ENCODE measurements at places on chromosomes 12 and 14.

DNA sequence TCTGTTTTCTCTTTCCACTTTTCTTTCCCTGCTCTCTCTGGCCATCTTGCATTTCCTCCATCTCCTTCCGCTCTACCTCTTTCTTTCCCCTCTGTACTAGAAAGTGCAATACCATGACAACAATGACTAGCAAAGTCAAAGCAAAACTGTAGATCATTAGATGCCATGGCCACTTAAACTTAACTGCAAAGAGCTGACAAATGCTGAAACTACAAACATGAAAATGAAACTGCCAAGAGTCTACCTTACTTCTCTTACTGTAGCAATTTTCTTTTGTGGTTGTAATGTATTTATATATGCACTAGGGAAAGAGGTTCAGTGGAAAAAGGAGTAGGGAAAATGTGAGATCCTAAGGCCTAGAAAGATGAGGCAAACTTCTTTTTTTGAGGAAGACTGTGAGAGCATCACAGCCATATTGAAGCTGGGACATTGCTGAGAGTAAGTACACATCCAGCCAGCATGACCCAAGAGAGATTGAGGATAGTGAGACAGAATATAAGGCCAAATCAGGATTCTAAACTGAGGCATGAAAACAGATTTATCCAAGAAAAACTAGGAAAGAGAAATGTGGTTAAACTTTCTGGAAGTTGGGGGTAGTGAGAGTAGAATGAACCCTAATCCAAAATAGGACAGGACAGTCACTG, 276.6 kb upstream of the NAV3 start:
- H3K4me1 ChIP-seq = no peaks in the 10 kb centered on the region
- no peak overlapping the region for H3K4me3 ChIP-seq
- no peak overlapping the region for H3K27ac ChIP-seq

GRCh38 chr14:76958020-76958979, 70.2 kb downstream of the IRF2BPL start:
- peak overlapping the region; percentile 78 for H3K27ac ChIP-seq
- no peaks in the 10 kb centered on the region for H3K27me3 ChIP-seq
- H3K4me3 ChIP-seq = no peak overlapping the region
- H3K36me3 ChIP-seq = no peaks in the 10 kb centered on the region

DNA sequence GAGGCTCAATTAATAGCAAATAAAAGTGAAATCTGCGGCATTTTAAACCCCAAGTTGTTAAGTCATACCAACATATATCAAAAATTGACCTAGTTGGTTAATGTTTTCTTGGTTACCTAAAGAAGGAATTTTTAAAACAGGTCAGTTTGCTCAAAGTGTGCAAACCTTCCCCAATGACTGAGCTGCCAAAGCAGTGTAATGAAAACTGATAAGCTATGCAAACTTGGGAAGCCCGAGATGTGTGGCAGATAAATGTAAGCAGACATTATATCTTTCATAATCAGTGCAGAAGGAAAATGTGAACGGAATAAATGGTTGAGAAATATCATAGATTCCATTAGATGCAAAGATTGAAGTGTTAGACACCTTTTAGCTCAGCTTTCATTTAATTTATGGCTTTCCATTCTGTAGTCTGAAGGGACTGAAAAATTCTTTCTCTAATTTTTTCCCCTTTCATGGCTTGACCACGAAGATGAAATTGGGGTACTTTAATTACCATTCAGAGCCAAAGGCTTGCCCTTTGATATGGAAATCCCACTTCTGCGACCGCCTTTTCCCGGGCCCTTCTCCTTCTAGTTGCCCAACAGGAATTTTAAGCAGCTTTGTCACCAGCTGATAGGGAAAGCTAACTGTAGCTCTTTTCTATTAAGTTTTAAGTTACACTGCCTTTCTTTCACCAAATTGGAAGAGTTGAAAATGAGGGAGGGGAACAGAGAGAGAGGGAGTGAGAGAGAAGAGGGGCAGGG, 306.6 kb upstream of the SOX5 start:
- H3K4me3 ChIP-seq = no peak overlapping the region
- H3K36me3 ChIP-seq = no peaks in the 10 kb centered on the region
- H3K27me3 ChIP-seq = no peaks in the 10 kb centered on the region
- DNase-seq = no peak
- no peak overlapping the region for H3K27ac ChIP-seq
- H3K4me1 ChIP-seq = no peaks in the 10 kb centered on the region

- no peaks in the 10 kb centered on the region for H3K27me3 ChIP-seq
- no peaks in the 10 kb centered on the region for H3K36me3 ChIP-seq
- no peak overlapping the region for H3K27ac ChIP-seq
- no peak for DNase-seq
These were observed 58.6 kb upstream of the RASSF3 start for GRCh38 chr12:64551676-64552075.

DNA sequence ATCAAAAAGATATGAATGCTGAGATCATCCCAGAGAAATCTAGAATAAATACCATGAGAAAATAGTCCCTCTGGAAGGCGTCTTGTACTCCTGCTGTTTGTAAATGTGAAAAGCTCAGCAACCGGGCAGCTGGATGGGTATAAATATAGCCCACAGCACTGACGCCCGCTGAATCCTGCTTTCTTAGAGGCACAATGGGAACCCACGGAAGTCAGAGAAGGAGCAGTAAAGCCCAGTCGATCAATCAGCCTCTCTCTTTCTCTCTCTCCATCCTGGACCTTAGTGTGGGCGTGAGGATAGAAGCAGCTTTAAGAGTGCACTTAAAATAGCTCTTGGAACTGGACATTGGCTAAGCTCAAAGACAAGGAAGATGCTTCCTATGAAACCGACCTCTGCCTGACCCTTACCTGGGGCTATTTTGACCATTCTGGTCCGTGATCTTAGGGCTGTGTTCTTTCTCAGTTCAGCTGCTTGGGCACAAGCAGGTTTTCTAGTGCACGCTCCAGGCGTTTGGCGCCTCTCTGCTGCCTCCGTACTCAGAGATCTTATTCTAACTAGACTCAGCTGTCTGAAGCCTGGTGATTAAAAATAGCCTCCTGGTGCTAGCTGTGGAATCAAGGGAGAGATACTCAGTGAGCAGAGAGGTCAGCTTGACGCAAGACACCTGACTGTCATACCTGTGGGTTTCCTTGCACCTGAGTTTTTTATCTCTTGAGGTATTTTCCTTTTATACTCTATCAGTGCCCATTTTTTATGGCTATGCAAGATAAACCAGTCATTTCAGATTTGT, 144.6 kb downstream of the ETV6 start:
- peaks cover 6% of the 10 kb centered on the region for H3K36me3 ChIP-seq
- no peak overlapping the region for H3K4me3 ChIP-seq
- no peaks in the 10 kb centered on the region for H3K27me3 ChIP-seq
- no peak overlapping the region for H3K27ac ChIP-seq
- DNase-seq = no peak

DNA sequence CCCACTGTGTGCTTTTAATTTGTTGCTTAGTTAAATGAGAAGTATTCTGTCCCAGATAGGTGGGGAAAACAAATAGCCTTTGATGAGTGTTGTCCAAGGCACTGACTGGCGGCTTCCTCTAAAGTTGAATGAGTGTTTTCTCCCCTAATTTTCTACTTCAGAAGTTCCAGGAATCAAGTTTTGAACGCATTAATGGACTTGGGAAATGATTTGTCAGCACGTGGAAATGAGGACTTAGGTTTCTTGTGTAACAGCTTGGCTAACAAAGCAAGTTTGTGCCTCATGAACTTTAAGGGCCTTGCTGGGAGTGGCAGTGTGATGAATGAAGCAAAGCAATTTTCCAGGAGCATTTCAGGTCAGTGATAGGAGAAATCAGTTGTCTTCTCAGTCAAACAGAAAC, 56.9 kb downstream of the LIN52 start:
- H3K27me3 ChIP-seq = no peaks in the 10 kb centered on the region
- DNase-seq = no peak
- H3K36me3 ChIP-seq = peaks cover 5% of the 10 kb centered on the region
- H3K4me1 ChIP-seq = no peaks in the 10 kb centered on the region

- H3K27ac ChIP-seq = no peak overlapping the region
- peaks cover 8% of the 10 kb centered on the region for H3K36me3 ChIP-seq
- no peak for DNase-seq
- no peak overlapping the region for H3K4me3 ChIP-seq
These were observed 31.5 kb downstream of the COA8 start for GRCh38 chr14:103594265-103594664.
